Activated CD4-positive, alpha-beta T cell treated with anti-CD3 and anti-CD28 coated beads, Interleukin-2, amount 50 U/mL, for 48 hours (primary cell): ENCODE measurements at places on chromosomes 6 and 20.
A peak's percentile ranks its signal among the peaks of the same experiment; 100 is the strongest.

- DNase-seq, result no peak
These were observed 10.9 kb downstream of the ARFGEF2 start for GRCh38 chr20:48932375-48932941.

DNA sequence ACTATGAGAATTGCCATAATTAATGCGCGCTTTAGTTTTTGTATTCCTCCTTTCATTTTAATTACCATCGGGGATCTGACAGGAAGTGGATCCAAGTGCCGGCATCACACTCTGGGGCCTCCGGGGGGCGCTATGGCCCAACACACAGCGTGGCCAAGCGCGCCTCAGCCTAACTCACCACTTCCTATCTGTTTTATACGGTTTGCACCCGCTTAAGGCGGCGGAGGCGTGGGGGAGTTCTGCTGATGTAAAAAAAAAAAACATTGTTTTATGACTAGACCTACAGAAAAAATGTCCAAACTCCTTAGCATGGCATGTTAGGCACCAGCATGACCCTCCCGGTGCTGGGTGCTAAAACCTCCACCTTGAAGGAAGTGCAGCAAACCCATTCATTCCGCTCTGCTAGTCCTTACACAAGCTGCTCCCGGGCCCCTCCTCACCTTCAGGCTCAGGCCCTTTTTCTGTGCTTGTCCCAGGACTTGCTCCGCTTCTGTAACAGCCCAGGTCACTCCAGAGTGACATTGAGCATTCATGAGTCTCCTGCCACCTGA lies 4.5 kb upstream of the EBF4 start:
- DNase-seq, result peak; percentile 85

GRCh38 chr6:142692942-142693341 lies 252.0 kb downstream of the HIVEP2 start:
- DNase-seq, result peak; percentile 58

DNA sequence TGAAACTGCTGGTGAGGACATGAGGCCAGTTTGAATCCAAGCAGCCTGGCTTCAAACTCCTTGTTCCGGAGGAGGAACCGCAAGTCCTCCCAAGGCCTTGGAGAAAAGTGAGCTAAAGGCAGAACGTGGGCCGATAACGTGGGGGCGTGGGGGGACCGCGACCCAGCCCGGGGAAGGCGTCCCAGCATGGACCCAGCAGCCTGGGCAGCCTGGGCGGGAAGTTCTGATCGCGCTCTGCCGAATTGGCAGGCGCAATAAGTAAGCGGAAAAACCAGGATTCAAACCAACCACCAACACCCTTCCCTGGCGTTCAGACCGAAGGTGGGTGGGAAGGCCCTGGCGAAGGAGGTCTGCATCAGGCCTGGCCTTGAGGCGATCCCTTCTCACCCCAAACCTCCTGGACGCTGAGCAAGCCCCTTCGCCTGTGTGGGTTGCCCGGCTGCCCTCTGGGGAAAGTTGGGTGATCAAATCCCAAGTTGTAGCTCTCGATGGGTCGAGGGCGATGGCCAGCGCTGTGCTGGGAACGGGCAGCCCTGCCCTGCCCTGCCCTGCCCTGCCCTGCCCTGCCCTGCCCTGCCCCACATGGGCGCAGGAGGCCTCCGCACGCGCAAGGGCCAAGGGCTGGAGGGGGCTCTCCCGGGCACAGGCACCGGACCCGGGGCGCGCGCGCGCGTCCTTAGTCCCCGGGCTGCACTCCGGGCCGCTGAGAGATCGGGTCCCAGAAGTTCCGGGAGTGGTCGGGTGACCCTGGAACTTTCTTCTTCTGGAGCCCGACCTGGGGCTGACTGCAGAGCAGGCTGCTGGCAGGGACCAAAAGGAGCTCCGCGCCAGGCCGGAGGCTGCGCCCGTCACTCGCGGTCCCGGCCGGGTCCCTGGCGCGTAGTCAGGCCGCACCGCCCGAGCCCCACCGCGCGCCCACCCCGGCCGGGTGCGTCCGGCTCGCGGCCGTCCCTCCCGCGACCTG lies 637 bp upstream of the SLC22A3 start:
- DNase-seq, result no peak
